ENCODE measurements at places on chromosomes 16 and 17. TPM values are rescaled to one million over a fixed set of nuclear protein-coding genes. Genes with fewer than 3 reads are reported as not detected.

ANKFN1 gene
- 0.13 TPM for polyA plus RNA-seq

SHISA6 gene
- polyA plus RNA-seq = not detected

OR1A1 gene
- polyA plus RNA-seq = not detected

LYRM9 gene
- polyA plus RNA-seq = 5.7 TPM

ZP2 gene
- not detected for polyA plus RNA-seq

AHSP gene
- polyA plus RNA-seq = not detected

NR1D1 gene
- 6.5 TPM for polyA plus RNA-seq

C17orf107 gene
- 0.44 TPM for polyA plus RNA-seq

TLCD3B gene
- polyA plus RNA-seq = 3.8 TPM

CSH1 gene
- polyA plus RNA-seq = not detected

CCL16 gene
- not detected for polyA plus RNA-seq

SLC38A8 gene
- 0.08 TPM for polyA plus RNA-seq

HS3ST3B1 gene
- polyA plus RNA-seq = 0.67 TPM

CDH3 gene
- not detected for polyA plus RNA-seq

ASGR1 gene
- 2.0 TPM for polyA plus RNA-seq

GRCh38 chr17:80419255-80419654 lies 4.3 kb downstream of the ENDOV start:
- peak; percentile 33 for DNase-seq

DNA sequence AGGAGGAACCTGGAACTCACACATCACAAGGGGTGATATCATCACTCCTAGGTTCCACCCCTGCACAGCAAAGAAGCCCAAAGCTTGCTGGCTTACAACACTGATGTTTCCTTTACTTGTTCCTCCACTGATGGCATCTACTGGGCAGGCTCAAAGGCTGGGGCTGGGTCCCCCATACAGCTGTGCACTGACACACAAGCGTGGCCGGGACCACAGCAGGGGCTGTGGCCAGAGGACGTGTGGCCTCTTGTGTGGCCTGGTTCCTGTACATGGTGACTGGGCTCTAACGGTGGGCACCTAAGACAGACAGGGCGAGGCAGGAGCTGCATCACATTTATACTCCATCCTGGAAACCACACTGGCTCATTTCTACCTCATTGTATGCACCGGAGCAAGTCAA lies 264.4 kb upstream of the FOXF1 start:
- DNase-seq = no peak

- peak; percentile 84 for DNase-seq
Measured at GRCh38 chr16:30609002-30609925, 925 bp downstream of the ZNF689 start.

GRCh38 chr17:32253117-32253611 lies 12.5 kb upstream of the RHBDL3 start:
- DNase-seq = peak; percentile 82

DNA sequence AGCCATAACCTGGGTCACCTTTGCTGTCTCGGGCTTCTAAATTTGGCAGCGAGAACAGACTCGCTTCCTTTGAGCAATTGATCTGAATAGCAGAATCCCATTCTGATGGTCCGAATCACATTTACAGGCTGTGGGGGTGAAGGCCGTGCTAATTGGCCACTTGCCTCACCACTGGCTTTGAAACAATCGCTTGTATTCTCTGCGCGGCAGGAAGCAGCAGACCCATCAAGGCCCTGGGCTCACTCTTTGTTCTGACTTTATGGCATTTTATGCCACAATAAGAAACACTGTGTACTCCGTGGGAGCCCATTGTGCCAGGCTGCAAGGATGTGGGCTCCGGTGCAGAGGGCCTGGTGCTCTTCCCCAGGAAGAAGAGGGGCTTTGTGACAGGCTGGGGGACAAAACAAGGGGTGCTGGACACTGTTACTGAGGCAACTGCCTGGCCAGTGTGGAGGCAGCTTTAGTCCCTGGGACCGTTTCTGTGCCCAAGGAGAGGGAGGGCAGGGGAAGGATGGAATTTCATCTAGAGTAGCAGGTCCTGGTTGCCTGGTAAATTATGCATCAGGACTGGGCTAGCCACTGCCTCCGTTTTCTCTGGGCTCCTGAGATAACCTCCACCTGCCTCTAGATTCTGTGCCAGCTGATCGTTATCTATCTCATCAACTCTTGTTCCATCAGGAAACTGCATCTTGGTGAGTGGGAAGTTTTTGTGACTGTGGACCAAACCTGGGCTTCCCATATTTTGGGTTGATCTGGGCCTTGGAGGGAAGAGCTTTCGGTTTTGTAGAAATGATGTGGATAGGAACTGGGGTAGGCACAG lies 78.5 kb downstream of the MRC2 start:
- no peak for DNase-seq

DNA sequence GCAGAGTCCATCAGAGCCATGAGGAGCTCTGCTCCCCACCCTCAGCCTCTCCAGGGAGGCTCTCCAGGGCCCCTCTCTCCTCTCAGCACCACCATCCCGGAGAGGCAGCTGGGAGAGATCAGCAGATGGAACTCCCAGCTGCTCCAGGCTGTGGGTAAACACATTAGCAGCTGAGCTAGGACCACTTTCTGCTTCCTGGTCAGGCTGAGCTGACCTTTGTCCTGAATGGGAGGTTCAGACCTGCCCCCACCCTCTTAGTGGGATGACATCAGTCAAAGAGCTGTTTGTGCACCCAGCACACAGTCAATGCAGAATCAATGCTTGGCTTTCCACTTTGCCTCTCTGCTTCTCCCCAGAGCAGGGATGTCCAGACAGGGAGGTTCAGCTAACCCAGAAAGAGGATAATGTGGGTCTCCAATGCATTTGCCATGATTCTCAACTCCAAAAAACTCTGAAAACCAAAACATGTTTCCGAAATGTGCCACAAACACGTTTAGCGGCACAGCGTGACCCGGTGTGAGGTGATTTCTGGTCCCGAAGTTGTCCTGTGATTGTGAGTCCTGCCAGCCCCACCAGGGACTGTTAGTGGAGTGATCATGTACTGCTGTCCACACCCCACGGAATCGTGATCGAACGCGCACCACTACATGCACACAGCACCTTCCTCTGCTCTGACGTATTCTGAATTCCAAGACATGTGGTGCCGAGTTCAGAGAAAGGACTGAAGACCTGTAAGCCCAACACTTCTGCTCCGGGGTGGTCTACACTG lies 6.7 kb downstream of the GPR142 start:
- DNase-seq = no peak

GRCh38 chr16:23952971-23953300 lies 117.2 kb downstream of the PRKCB start:
- no peak for DNase-seq

- DNase-seq = peak; percentile 15
Measured at GRCh38 chr16:55250701-55251100, 73.3 kb upstream of the IRX6 start.

- DNase-seq = no peak
Measured at GRCh38 chr17:61233991-61234750, 165.5 kb upstream of the TBX2 start.

DNA sequence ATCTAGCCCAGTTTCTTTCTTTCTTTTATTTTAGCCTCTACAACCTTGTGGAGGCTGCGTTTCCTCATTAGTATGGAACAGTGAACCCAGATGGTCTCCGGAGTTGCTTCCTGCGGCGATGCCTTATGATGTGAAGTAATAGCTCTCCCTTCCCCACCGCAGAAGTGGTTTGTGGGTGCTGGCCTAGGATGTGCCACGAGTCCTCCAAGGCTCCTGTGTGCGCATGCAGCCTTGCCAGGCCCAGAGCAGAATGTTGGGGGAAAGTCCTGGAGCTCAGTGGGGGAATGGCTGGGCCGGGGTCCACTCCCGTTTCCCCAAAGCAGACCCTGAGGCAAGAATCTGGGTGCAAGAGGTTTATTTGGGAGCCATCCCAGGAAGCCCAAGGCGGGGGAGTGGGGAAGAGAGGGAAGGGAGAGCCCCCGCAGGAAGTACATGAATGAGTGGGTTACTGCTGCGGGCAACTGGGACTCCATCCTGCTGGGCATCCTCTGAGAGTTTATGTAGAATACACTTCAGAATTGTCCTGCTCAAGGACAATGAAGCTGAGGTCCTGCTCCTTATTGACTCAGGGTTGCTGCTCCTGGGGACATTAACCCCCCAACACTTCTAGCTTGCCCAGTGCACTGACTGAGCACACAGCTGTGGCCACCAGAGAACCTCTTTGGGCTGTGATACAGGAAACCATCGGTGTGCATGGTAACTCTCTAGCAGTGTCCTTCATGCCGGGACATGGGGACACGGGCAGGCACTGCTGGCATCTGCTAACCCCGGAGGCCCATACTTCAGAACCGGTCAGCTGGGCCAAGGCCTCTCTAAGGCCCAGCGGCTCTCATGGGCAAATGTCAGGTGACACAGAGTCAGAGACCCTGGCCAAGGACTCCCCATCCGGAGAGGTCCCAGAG lies 3.7 kb upstream of the HCRT start:
- peak; percentile 1 for DNase-seq

GRCh38 chr16:31367853-31368252 lies 12.9 kb downstream of the ITGAX start:
- no peak for DNase-seq

DNA sequence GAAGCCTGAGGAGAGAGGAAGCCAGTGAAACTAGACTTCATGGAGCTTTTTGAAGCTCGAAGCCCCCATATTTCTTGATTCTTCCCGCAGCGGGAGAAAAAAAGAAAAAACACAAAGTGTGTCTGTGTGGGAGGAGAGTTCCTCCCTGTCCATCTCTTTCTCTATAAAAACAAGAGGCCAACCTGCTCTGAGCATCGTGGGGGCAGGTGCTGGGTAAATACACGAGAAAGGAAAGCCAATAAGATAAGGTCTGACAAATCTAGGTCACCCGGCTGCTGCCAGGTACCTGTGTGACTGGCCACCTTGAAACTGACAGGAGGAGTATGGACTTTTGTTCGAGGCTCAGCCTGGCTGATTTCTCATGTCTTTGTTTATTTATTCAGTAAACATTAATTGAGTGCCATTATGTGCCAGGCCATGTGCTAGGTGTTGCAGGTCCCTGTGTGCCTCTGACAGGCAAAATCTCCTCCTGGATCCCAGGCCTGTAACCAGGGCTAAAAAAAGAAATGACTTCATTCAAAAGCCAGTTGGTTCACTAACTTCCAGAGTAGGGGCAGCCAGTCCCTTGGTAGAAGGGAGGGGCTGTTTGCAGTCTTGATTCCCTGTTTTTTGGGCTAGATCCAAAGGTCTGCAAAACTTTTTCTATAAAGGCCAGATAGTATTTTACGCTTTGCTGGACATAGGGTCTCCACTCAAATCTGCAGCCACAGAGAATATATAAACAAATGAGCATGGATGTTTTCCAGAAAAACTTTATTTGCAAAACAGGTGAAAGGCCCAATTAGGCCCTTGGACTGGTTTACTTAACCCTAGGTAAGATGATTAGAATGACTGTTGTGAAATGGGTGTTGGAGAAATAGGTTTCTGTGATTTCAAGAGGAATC lies 35.6 kb downstream of the YPEL2 start:
- DNase-seq = no peak

DNA sequence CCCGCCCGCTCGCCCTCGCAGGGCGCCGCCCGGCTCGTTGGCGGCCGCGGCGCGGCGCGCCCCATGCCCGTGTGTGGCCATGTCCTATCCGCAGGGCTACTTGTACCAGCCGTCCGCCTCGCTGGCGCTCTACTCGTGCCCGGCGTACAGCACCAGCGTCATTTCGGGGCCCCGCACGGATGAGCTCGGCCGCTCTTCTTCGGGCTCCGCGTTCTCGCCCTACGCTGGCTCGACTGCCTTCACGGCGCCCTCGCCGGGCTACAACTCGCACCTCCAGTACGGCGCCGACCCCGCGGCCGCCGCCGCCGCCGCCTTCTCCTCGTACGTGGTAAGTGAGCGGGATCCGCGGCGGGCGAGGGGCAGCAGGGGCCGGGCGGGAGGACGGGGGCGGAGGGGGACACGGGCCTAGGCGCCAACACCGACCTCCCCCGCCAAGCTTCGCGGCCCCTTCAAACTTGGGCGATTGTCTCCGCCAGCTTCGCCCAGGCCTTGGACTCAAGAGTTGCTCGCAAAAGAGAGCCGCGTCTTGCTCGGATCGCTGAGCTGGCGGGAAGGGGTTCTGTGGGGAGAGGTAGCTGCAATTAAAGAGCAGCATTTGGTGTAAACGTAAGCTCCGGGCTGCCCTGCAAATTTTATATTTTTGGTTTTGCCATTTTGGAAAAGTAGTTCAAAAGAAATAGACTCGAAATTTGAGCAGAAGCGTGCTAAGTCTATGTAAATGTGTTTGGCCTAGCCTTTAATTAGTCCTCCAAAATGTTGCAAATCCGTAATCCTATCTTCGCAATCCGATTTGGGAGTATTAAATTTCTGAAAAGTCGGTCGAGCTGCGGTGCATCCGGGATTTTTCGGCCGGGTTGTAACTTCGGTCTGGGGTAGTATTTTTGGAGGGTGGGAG lies 702 bp downstream of the IRX5 start:
- DNase-seq = peak; percentile 75

DNA sequence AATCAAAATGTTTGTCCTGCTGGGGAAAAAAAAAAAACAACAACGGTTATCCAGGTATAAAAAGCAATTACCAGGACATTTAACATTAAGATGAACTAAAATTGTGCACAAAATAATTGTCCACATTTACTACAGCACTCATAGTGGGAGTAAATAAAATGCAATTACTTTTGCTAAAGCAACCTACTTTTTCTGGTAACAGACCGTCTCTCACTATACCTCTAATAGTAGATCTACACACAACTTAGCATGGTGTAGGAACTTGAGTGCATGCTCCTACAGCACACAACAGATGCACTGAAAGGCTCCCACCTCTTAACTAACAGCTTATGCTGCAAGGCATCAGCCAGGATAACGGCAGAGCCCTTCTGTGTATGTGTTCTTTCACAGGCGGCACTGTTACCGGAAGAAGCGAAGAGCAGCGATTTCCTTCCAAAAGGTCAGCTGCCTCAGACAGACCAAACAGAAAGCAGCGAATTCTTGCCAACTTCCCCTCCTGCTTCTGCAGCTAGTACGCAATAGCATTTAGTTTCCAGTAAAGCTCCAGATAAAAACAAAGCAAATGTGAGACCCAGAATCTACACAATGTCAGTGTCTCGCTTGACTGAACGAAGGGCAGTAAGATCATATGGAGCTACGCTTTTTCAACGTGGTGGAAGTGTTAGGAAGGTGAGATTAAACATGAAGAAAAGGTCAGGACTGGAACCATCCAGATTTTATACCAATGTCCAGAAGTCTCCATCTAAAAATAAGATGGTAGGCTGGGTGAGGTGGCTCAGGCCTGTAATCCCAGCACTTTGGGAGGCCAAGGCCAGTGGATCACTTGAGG lies 27.6 kb downstream of the STAT5B start:
- DNase-seq = peak; percentile 69

GRCh38 chr16:31727553-31727952 lies 146.1 kb upstream of the ZNF267 start:
- DNase-seq = no peak

DNA sequence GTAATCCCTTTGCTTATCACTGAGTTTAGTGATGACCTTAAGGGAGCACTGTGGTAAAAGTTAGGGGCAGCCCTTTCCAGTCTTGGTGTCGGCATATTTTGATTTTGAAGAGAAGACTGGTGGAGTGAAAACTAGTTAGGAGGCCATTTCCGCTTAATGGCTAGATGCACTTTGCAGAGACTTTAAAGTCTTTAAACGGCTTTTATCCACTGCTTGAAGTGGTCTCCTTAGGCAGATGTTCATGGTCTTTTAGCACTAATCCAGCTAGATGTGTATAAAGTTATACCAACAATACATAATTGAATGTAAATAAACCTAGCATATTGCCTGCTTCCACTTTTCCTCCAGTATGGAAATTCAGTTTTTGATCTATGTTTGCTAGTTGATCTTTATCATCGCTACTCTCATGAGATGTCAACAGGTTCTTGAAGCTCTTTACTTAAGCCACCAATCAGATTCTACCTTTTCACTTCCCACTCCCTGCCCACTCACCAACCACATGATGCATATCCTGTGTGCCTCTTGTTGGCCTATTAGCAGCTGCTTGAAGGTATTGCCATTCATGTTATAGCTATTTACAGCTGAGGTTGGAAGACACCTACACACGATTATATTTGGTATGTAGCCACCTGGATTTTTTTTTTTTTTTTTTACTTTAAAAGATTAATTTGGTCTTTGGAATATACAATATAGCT lies 132.0 kb downstream of the NLK start:
- no peak for DNase-seq

Measured in SK-N-SH (cell line).